Spinal cord (tissue), 10 donors: ENCODE measurements at places on chromosomes 2 and 18.

DNA sequence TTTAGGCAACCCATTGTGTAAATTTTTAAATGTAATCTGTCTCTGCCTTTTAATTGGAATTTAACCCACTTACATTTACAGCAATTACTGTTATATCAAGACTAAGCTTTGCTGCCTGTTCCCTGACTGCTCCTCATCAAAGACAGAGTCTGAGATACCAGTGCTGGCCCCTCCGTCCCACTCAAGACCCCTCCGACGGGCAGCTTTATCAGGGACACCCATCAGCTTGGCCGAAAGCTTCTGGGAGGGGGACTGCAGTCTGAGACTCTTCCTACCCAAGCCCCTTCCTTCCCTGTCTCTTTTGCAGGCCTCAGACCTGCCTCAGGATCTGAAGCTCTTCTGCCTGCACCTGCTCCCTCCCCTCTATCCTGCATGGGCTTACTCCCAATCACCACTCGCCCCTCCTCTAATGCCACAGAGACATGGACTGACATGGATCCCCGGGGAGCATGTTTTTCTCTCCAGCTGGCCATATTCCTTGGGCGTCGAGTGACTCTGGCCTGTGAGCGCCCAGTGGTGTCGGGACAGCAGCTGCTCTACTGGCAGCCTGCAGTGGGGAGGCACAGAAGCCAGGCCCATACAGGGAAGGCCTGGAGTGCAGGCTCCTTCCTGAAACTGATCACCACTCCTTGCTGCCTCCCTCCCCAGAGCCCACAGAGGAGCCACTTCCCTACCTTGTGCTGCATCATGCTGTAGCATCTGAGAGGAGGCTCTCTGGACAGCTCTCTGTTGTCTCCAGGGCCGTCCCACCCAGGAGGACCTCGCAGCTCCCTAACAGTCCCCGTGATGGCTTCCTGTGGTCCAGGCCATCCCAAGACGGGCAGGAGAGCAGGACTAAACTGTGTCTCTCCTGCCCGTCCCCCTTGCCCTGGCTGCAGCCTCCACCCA lies 3.7 kb upstream of the KIF1A start:
- no peak for DNase-seq

GRCh38 chr2:201237486-201238123 lies 22.7 kb upstream of the CASP8 start:
- DNase-seq = no peak

- no peak for DNase-seq
Measured at GRCh38 chr2:47486841-47487497, 84.0 kb downstream of the MSH2 start.

GRCh38 chr2:209570194-209570593 lies 146.3 kb downstream of the MAP2 start:
- no peak for DNase-seq

DNA sequence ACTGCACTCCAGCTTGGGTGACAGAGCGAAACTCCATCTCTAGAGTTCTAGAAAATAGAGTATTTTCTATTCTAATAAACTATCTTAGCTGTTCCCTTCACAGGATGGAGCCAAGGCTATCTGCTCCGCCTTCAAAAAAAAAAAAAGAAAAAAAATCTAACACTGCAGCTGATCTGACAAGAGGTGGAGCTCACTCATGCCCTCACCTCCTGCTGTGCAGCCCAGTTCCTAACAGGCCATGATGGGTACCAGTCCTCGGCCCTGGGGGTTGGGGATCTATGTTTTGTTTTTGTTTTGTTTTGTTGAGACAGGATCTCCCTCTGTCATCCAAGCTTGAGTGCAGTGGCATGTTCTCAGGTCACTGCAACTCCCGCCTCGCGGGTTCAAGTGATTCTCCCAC lies 3.0 kb downstream of the WDSUB1 start:
- DNase-seq = no peak

DNA sequence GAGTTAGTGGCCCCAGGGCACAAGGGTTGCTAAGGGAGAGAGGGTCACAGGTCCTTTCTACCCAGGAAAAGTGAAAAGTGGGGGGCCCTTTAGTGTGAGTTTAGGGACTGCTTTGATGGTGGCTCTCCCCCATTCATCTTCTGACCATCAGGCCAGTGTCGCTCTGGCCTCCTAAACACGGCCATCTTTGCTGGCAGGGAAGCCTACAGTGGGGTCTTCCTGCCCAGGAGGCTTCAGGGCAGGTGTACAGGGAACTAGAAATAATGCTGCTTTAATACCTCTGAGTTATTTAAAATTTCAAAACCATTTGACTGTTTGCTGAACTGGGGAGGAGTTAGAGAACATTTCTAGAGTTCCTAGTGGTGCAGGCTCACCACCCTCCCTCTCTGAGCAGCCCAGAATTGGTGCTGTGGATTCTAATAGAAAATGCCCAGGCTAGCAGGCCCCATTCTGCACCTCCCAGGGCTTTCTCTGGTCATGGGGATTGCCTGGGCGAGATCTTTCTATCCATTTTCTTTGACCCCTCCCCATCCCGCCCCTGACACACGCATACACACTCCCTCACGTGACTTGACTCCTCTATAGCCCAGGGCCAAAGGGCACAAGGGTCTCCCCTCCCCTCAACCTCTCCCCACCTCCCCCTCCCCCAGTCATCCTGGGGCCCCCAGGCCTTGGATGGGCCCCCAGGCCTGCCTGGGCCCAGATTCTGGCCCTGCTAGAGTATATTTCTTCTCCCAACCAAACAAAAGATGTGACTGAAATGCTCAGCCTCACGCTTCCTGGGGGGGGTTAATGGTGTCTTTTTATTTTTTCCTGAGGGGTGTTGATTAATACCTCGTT lies 3.1 kb downstream of the PKDCC start:
- no peak for DNase-seq
